ENCODE measurements at places on chromosomes 5 and 9. TPM values are rescaled to one million over a fixed set of nuclear protein-coding genes. Genes with fewer than 3 reads are reported as not detected.

DNA sequence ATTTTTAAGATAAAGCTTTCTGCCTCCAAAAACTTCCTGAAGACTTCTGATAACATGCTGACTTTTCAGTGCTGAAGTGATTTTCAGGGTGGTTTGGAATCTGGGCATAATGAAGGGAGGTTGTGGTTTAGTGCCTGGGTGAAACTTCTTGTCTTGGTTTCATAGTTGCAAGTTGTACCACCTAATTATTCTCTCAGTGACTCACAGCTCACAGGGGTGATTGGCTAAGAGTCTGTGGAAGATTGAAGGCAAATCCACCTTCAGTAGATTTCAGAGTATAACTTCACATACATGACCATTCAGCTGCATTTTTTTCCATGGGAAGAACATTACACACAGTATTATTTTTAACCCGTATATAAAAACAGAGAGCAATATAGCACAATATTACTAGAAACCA lies 199.9 kb downstream of the PTTG1 start:
- no peak for DNase-seq

DNA sequence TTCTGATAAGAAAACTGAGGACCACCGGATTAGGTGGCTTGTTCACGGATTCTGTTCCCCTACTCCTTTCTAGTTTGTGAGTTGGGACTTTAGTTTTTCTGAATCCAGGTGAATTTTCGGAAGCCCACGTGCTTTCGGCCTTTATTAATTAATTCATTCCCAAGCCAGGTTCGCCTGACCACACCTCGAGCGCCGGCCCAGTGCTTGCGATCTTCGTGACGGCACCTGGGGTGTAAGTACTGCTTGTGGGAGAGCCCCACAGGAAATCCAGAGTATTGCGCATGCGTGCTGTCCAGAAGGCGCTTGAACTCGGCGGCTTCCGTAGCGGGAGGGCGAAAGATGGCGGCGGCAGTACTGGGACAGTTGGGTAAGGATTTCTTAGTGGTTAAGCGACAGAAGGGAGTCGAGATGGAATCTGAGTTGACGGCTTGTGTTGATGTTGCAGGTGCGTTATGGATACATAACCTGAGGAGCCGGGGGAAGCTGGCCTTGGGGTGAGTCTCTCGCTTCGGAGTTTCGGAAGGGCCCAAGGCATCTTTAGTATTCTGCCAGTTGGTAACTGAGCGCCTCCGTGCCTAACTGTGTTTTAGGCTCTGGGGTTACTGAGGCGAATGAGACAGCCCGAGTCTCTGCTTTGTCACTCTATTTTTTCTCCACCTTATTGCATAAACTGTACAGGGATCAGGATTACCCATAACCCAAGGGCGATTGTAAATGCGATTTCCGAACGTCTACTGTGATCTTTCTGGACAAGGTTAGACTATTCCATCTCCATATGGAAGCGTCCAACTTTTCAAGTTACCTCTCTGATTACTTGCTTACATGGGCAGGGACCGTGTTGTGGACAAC lies at the start of gene MRPL22:
TSS of gene MRPL22 (plus strand) at position 302 of the 849 bp plus-strand sequence. CDS start at position 340, 38 bp downstream.
- DNase-seq: peak; percentile 95

The PAPPA gene
- 0.22 TPM for total RNA-seq

GRCh38 chr9:104981543-104982129 lies 53.7 kb upstream of the ABCA1 start:
- DNase-seq: no peak

The SFXN1 gene
- total RNA-seq: 142 TPM

The PHYKPL gene
- total RNA-seq: 84.1 TPM
